Activated naive CD4-positive, alpha-beta T cell treated with anti-CD3 and anti-CD28 coated beads, Interleukin-2, amount 50 U/mL, for 72 hours (primary cell): ENCODE measurements at places on chromosomes 2 and 18. TPM values are rescaled to one million over a fixed set of nuclear protein-coding genes. Genes with fewer than 3 reads are reported as not detected.

- no peak for DNase-seq
These were observed 263.4 kb downstream of the SH3BP4 start for GRCh38 chr2:235215248-235215647.

- DNase-seq, result no peak
These were observed 2.6 kb upstream of the PTPN2 start for GRCh38 chr18:12886498-12887126.

DNA sequence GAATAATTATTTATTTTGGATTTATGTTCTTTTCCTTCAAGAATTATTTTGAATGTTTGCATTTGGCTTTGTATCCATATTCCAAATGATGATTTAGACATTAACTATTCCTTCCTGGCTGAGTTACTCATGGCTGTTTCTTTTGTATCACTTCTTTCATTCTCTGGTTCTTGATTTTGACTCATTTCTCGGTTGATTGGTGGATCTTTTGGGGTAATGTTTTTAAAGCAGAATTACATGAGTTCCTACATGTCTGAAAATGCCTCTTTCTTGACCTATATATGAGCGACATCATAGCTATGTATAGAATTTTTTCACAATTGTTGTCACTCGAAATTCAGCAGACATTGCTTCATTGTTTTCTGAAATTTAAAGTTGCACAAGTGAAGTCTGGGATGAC lies 39.5 kb downstream of the CYP26B1 start:
- no peak for DNase-seq

DNA sequence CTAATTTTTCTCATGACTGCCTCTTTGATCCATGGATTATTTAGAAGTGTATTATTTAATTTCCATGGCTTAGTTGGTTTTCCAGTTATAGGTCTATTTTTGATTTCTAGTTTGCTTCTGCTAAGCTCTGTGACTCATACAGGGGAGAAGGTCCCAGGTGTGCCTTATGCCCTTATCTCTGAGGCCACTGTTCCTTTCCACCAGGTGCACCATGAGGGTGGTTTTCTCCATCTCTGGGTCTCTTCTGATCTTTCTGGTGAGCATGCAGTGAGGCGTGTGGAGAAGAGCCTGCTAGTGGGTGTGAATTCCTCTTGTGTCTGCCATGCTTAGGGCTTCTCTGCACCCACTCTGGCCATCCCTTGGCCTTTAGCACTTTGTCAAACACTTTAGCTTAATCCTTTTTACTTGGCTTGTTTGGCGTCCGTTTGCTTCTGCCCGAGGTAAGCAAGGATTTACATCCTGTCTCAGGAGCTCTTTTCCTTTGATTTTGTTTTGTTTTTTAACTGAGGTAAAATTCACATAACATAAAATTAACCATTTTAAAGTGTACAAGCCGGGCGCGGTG lies 129.8 kb upstream of the ARL4C start:
- no peak for DNase-seq

DNA sequence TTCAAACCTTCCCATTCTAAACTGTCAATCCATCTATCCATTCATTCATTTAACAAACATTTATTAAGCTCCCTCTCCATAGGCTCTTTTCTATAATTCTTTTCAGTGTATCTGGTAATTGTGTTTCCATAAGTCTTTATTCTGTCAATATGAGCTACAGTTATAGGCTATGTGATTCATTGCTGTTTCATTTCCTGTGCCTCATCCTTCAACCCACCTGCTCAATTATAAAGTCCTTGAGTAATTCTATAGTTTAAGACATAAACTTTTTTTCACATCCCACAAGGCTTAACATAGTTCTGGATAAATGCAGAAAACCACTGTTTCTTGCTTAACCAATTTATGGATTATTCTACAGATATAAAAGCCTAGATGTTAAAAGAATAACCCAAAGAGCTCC lies 84.2 kb upstream of the PIK3C3 start:
- no peak for DNase-seq

GRCh38 chr18:79283929-79284328 lies 111.8 kb upstream of the NFATC1 start:
- DNase-seq, result no peak

GRCh38 chr2:218985325-218986091 lies 524 bp upstream of the FEV start:
- DNase-seq, result no peak

GRCh38 chr18:4004183-4004829 lies 450.8 kb downstream of the DLGAP1 start:
- no peak for DNase-seq

GRCh38 chr18:77714716-77715115 lies 465.1 kb downstream of the GALR1 start:
- DNase-seq, result no peak

- no peak for DNase-seq
These were observed 194.2 kb downstream of the ACKR3 start for GRCh38 chr2:236763857-236764256.

GRCh38 chr2:55761024-55761423 lies 67.4 kb upstream of the PNPT1 start:
- DNase-seq, result no peak

DNA sequence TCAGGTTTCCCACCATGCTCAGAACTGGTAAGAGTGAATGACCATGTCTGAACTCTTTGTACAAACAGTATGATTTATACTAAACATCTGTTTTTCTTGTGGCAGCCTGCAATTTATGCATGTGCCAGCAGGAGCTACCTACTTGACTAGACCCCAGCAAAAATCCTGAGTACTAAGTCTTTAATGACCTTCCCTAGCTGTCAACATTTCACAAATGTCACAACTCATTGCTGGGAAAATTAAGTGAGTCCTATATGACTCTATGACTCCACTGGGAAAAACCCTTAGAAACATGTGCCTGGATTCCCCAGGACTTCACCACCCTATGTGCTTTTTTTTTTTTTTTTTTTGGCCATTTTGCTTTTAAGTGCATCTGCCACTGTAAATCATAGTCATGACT lies 1225.8 kb downstream of the SUCLG1 start:
- no peak for DNase-seq

GRCh38 chr2:201880993-201881611 lies 74.8 kb downstream of the CDK15 start:
- DNase-seq, result no peak

DNA sequence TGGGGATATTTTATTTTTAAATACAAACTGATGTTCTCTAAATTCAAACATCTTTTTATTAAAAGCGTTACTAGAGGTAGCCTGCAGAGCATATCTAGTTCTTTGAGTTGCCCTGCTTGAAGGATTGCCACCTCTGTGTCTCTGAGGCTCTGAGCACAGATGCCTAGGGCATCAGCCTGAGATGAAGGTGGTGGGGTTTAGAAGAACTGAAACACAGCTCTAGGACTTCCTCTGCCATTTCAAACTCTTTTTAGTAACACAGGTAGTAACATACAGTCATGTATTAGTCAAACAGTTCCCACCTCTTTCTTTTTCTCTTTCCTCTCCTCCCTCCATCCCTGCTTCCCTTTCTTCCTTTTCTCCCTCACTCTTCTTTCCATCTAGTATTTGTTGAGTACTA lies 57.6 kb downstream of the TTC21B start:
- no peak for DNase-seq

THSD7B gene
- not detected for total RNA-seq

NOL4 gene
- not detected for total RNA-seq

METAP1D gene
- 4.2 TPM for total RNA-seq

ANKRD62 gene
- not detected for total RNA-seq

CYP20A1 gene
- 18.1 TPM for total RNA-seq

SLC9A4 gene
- 0.07 TPM for total RNA-seq
